ENCODE measurements at places on chromosomes 13 and 19. TPM values are rescaled to one million over a fixed set of nuclear protein-coding genes. Genes with fewer than 3 reads are reported as not detected.

GRCh38 chr19:43782689-43783231 lies 2.0 kb upstream of the KCNN4 start:
- DNase-seq = no peak

FFAR3 gene
- not detected for total RNA-seq

- no peak for DNase-seq
Measured at GRCh38 chr13:104314321-104314720, 1248.1 kb upstream of the SLC10A2 start.

GRCh38 chr13:51844862-51845573 lies at the start of gene TMEM272:
Gene TMEM272 (minus strand): TSS chr13:51845177. CDS start chr13:51838530, 6,647 bp downstream.
- DNase-seq = no peak

COMP gene
- total RNA-seq = 4.8 TPM

All from HFFc6 (cell line).